CD8-positive, alpha-beta memory T cell (primary cell): ENCODE measurements at places on chromosomes 7 and 10. TPM values are rescaled to one million over a fixed set of nuclear protein-coding genes. Genes with fewer than 3 reads are reported as not detected.

EPHB6 gene
- 6.0 TPM for total RNA-seq

TMEM26 gene
- total RNA-seq, result not detected

COL28A1 gene
- total RNA-seq, result not detected

GIMAP5 gene
- 70.4 TPM for total RNA-seq

ADAMTS14 gene
- not detected for total RNA-seq

AKR1C4 gene
- total RNA-seq, result not detected

CYP2E1 gene
- total RNA-seq, result 0.28 TPM

SEMA3D gene
- not detected for total RNA-seq

PAX4 gene
- total RNA-seq, result not detected

ABCA13 gene
- total RNA-seq, result not detected
